Endodermal cell (in vitro differentiated cells): ENCODE measurements at places on chromosomes 12 and 14. TPM values are rescaled to one million over a fixed set of nuclear protein-coding genes. Genes with fewer than 3 reads are reported as not detected.
A peak's percentile ranks its signal among the peaks of the same experiment; 100 is the strongest.

Gene POMT2
- 70.6 to 72.4 TPM (median 71.3 TPM) in 3 replicates for total RNA-seq

Gene GPD1
- 0.45 and 1.1 TPM in 2 replicates for total RNA-seq

- DNase-seq: no peak
Observed at GRCh38 chr12:20520532-20520931, 152.2 kb downstream of the PDE3A start.

- no peak for DNase-seq
Observed at GRCh38 chr12:47813511-47814196, 6.0 kb downstream of the HDAC7 start.

Gene ANO2
- total RNA-seq: 18.9 and 28.5 TPM in 2 replicates

Gene PLXNC1
- 1.2 and 1.6 TPM in 2 replicates for total RNA-seq

DNA sequence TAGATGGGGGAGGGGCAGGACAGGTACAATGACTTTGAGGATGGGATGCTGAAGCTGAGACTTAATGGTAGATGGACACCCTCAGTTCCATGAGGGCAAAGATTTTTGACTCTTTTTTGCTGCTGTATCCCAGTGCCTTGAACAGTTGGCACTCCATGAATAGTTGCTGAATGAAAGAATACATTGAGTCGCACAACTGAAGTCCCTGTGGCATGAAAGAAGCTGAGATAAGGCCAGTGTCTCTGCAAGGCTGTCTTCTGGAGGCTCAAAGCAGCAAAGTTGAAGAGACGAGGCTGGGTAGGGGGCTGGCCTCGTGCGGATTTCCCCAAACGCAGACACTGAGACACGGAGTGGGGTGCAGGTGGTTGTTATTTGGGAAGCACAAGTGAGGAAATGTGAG lies 179.3 kb downstream of the ADCK1 start:
- DNase-seq: peak; percentile 22

Gene MYF6
- 0.38 to 0.40 TPM in 2 of 3 replicates, not detected in the other for total RNA-seq

Gene PABPN1
- total RNA-seq: 282 and 293 TPM in 2 replicates

DNA sequence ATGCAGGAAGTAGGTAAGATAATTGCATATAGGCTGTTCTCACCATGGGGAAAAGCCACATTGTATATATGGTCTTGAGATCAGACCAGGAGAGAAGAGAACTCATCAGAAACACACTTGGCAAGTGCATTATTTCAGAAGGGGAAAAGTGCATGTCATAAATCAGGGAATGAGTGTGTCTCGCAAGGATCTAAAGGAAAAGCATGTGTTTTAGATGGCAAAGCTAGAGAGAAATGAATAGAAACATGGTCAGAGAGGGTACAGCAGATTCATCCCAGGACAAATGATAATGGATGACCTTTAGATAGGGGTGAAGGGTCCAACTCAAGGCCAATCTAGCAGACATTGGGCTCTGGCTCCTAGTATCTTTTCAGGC lies 230.2 kb upstream of the NAV3 start:
- no peak for DNase-seq

Gene FSCB
- total RNA-seq: 0.09 TPM in 1 of 2 replicates, not detected in the other

- peak; percentile 86 for DNase-seq
Observed at GRCh38 chr12:57069523-57069922, 9.1 kb downstream of the NEMP1 start.

Gene GNB3
- total RNA-seq: 14.3 and 17.1 TPM in 2 replicates

DNA sequence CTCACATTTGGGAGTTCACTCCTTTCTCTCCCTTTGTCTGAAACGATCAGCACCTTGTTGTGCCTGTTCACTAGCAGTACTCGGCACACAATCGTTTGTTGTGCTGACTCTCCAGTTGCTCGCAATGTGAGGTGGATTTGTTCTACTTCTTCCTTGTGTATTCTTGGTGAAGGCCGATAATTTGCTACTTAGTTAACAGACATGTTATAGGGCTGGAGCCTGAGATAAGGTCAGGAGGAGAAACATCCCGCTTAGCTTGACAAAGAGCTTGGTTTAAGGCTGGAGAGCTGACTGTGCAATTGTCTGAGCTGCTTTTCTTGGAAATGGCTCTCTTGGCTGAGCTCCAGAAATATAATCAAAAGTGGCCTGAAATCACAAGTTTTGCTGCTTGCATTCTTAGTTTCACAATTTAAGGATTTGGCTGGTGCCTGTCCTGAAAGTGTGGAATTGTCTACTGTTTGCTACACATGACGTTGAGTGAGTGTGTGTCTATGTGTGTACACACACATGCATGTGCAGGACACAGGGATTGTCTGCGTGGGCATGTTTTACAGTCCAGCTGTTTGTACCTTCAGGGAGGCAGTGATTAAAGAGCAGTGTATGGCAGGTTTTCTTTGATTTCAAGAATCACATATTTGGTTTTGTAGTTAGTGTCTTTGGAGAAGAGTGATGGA lies 77.7 kb downstream of the ARF6 start:
- no peak for DNase-seq

Gene ENDOU
- not detected in 3 replicates for total RNA-seq

Gene KRT86
- total RNA-seq: not detected in 2 replicates

Gene RPGRIP1
- not detected in 3 replicates for total RNA-seq

DNA sequence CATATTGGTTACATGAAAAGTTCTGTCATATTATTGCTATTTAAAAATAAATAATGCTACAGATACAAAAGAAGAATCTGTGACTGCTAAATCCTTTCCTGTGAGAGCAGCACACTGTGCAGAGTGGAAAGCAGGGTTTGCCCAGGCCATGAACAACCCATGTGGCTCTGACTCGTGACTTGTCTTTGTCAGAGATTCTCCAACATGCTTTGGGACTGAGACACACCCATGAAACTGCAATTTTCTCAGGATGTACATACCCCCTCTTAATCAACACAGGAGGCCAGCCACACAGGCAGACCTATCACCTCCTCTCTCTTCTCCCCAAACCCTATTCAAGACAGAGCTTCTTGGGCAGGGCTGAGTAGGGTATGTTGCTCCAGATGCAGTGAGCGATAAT lies 96.8 kb upstream of the NTF3 start:
- DNase-seq: no peak

DNA sequence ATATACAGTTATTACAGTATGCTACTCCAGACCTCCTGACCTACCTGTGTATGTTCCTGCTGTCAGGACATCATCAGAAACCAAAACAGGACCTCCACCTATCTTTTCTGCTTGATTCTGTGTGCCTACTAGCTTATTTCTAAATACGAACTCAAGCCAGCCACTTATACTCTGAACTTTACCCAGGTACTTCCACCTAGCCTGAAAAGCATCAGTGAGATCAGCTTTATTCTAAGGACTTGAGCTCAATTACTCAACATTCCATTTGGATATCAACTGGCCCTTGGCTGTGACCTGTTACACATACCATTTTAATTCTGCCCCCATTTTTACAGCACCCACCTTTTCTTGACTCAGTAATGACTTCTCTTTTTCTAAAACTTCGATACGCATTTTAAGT lies 29.2 kb downstream of the TRIP11 start:
- no peak for DNase-seq

DNA sequence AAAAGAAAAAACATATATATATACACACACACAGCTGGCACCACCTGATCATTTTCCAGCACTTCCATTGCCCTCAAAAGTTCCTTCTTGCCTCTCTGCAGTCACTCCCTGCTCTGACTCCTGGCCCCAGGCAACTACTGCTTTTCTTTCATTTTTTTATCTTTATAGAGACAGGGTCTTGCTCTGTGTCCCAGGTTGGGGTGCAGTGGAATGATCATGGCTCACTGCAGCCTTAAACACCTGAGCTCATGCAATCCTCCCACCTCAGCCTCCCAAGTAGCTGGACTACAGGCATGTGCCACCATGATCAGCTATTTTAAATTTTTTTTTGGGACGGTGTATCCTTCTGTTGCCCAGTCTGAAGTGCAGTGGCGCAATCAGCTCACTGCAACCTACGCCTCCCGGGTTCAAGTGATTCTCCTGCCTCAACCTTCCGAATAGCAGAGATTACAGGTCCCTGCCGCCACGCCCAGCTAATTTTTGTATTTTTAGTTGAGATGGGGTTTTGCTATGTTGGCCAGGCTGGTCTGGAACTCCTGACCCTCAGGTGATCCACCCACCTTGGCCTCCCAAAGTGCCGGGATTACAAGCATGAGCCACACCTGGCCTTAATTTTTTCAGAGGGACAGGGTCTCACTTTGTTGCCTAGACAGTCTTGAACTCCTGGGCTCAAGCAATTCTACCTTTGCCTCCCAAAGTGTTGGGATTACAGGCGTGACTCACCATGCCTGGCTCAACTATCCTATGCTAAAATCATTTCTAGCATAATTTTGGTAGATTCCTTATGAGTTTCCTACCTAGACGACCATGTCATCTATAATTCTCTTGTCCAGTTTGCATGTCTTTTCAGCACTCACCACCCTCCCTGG lies 7.8 kb downstream of the HSP90AA1 start:
- DNase-seq: no peak

DNA sequence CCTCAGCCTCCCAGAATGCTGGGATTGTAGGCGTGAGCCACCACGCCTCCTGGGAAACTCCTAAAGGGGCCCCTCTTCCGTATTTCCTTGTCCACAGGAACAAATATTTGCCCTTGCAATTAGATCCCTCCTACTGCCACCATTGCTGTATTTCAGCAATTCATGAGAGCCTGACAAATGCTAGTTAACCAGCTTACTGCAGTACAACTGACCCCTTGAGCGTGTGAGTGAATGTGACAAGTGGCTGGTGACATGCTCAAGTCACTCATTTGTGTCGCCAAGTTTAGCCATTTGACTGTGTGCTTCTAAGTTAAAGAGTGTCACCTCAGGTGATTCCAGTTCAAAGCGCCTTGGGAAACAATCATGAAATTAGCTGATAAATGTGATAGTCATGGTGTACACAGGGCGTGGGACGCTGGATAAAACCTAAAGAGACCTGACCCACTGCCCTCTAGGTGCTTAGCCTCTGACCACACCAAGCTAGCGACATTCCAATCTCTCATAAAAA lies 56.1 kb upstream of the MAP1LC3B2 start:
- DNase-seq: no peak

Gene HELB
- total RNA-seq: 6.2 to 7.4 TPM (median 7.0 TPM) in 3 replicates

Gene LPAR5
- total RNA-seq: 0.59 and 0.73 TPM in 2 replicates

DNA sequence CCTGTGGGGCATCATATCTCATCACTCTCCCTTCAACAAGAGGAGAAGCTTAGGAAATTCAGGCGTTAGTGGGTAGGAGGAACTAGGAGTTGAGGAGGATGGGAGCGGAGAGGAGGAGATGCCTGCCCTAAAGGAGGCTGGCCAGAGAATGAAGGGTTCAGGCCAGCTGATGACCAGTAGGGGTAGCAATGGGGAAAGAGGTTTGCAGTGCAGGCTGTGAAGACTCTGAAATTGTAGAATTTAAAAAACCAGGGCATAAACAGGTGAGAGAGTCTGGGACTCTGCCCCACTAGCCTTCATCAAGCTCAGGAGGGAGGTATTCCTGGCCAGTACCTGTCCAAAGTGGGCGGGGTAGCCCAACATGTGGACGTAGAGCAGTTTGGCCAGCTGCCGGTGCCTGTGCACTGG lies 809 bp downstream of the AP1G2 start:
- DNase-seq: no peak

Gene LARP4
- total RNA-seq: 91.7 and 93.8 TPM in 2 replicates

Gene KRT4
- not detected in 3 replicates for total RNA-seq

- DNase-seq: no peak
Observed at GRCh38 chr12:15546102-15546701, 223.9 kb downstream of the PTPRO start.

DNA sequence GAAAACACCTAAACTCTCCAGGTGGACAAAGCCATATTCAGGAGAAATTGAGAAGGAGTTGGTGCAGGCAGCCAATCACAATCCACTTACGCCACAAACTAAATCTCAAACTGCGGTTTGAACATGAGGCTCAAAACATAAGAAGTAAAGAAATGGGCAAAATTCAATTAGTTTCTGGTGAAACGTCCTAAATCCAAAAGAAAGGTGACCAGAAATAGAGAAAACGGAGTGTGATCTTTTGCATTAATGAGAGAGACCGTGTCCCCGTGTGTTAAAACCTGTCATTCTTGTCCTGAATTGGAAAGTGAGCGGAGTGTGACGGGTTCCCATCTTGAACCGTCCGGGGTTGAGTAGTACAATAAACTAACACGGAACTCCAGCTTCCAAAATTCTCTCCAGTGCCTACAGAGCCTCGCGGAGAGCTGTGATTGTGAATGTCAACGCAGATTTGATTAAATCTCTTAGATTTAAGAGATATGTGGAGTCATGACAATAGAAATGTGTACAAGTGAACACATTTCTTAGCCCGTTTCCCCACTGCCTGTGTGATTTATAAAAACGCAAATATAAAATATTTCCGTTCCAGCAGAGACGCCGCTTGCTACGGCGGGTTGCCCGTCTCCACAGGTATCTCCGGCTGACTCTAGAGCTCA lies 595 bp upstream of the METAP2 start:
- no peak for DNase-seq

Gene CLEC12A
- total RNA-seq: not detected in 3 replicates

DNA sequence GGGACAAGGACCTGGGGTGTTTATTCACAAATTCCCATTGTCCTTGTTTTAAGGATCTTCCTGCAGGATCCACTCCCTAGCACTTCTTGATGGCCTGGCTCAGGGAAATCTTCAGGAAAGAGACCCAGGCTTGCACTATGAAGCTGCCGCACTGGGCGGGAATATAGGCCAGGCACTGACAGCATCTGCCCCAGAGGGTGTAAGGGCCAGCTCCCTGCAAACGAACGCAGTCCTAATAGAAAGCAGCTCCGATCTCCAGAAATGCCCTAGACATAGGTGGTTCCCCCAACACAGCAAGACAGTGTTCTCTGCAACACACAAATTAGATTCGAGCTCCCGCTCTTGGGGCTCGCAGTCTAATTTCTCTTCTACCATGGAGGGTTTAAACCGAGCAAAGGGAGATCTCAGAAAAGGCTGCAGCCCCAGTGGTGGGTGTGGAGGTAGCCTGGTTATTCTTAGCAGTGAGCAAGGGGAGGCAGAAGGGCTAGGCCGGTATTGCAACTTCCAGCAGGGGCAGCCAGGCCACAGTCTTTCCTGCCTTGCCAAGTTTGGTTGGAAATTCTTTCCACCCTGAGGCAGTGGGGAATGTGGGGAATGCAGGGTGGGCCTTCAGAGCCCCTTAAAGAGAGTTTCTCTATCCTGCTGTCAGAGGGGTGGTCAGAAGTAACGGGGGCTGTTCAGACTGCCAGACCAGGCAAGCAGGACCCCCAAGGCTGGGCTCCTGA lies 16.1 kb upstream of the WSCD2 start:
- peak; percentile 92 for DNase-seq

DNA sequence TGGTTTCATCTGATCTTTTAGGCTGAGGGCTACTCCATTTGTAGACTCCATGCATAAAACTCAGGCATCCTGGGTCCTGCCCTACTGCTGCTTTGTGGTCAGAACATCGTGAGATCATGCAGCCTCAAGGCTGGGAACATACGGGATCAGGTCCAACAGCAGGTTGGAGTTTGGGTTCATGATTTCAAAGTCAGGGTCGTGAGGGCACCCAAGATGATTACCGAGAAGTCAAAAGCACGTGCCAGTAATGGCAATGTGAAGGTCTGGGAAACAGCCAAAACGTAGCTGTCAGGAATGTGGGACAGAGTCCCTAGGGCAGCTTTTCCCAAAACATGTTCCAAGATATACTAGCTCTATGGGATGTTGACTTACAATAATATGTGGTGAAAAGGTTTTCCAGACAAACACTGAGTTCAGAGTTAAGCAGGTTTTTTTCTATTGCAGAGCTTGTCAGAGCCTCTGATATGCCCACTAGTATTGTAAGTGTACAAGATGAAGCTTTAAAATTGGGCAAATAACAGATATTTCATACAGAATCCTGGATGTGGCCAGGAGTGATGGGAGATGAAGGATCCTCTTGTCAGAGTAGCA lies 130.3 kb upstream of the DNM1L start:
- DNase-seq: peak; percentile 44
